ENCODE measurements at places on chromosomes 1 and 21.

- DNase-seq: no peak
Observed at GRCh38 chr1:66312271-66312990, 221.5 kb upstream of the SGIP1 start.

- no peak for DNase-seq
Observed at GRCh38 chr21:45818276-45818903, 163.2 kb upstream of the COL6A1 start.

GRCh38 chr1:44485229-44485933, 80.3 kb downstream of the RNF220 start:
- DNase-seq: no peak

DNA sequence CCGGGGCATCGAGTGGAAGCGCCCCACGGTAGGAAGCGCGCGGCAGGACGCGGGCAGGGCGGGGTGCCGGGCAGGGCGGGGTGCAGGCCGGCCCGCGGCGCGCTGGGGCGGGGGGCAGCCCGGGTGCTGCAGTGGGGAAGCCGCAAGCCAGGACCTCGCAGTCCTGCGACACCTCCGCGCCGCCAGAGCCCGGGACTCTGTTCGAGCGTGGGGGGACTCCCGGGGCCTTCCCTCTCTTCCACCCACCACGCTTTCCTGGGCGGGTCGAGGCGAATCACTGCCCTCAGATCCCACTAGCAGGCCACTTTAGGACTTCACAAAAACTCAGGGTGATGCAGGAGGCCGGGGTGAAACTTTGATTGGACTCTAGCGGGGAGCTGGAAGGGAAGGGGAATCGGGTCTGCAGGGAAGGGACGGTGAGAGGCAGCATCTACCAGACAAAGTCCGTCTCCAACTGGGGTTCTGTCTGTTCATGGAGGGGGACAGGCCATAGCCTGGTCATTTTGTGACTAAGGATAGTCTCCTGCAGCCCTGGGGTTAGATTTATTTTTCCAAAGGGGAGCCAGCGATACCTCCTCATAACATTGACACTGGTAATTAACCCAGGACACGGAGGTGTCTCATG, 623 bp downstream of the CAPN2 start:
- DNase-seq: no peak

DNA sequence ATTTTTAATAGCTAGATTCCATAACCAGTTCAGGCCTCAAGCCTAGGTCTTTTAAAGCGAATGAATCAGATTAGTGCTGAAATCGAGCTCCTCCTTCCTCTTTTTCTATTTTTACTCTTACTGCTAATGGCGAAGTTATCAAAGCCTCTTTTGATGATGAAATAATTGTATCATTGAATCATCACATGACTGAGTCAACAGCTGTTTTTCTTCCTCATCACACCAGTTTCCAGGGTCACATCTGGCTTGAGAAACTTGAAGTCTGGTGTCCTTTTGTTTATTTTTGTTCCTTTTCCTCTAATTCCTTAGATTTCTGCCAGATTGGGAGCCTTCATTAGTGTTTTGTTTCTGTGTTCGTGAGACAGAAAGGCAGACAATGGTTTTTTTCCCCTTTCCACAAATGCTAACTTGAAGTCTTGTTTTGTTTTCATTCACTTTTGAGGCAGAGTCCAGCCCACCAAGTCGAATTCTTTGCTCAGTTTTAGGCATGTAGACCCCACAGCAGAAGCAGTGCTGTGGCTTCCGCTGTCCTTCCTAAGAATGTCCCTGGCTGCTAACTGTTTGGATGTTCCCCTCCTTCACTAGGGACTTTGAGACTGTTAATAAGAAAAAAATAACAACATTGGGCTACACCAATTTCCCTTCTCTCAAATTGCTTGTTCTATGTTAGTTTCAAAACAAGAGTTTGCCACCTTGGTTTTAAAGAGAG, 51.9 kb upstream of the FMOD start:
- no peak for DNase-seq

GRCh38 chr1:174112489-174113162, 46.7 kb upstream of the RABGAP1L start:
- DNase-seq: no peak

- DNase-seq: no peak
Observed at GRCh38 chr1:22133931-22134324, 9.0 kb downstream of the WNT4 start.

GRCh38 chr1:94953746-94954145, 26.8 kb upstream of the CNN3 start:
- no peak for DNase-seq

DNA sequence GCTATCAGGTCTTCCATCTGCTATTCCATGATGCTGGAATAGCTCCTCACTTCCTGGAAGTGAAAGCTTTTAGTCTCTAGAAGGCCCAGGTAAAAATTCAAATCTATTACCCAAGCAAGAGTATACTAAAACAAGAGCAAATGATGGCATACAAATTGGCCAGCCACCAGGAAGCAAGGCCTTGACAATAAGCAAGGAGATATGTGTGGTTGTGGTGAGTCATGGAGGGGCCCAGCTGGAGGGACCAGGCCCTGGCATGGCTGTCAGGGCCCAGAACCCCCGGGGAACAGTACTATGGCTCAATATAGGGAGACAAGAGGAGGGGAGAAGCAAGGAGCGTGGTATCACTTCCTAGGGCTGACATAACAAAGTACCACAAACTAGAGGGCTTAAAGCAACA, 358.7 kb downstream of the RRAGC start:
- no peak for DNase-seq

DNA sequence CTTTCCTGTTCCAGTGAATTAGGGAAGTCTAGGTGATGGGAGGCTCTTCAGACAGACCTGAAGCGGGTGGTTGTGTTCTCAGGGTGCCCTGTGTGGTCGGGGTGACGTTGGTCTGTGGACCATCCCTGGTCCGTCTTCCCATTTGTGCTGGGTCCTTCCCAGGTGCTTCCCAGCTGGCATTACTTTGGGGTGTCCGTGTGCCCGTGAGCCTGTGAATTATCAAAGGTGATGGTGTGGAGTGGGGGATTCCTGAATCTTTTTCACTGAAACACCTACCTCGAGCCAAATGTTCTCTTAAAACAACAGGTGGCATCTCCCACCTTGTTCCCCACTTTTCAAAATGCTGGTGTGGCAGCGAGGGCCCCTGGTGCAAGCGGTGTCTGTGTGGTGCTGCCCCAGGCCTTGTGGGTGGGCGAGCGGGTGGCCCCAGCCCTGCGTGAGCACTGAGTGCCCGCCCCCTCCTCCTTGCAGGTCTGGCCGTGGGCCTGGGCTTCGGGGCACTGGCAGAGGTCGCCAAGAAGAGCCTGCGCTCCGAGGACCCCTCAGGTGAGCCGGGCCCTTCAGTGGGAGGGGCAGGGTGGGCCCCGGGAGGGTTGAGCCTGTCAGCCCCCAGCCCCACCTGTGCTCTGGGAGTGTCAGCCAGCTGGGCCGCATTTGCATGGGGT, 37.0 kb downstream of the COQ8A start:
- DNase-seq: no peak
